ENCODE measurements at places on chromosomes 6 and 20.

GRCh38 chr20:61889659-61890058, 176.0 kb downstream of the TAF4 start:
- no peak for DNase-seq

DNA sequence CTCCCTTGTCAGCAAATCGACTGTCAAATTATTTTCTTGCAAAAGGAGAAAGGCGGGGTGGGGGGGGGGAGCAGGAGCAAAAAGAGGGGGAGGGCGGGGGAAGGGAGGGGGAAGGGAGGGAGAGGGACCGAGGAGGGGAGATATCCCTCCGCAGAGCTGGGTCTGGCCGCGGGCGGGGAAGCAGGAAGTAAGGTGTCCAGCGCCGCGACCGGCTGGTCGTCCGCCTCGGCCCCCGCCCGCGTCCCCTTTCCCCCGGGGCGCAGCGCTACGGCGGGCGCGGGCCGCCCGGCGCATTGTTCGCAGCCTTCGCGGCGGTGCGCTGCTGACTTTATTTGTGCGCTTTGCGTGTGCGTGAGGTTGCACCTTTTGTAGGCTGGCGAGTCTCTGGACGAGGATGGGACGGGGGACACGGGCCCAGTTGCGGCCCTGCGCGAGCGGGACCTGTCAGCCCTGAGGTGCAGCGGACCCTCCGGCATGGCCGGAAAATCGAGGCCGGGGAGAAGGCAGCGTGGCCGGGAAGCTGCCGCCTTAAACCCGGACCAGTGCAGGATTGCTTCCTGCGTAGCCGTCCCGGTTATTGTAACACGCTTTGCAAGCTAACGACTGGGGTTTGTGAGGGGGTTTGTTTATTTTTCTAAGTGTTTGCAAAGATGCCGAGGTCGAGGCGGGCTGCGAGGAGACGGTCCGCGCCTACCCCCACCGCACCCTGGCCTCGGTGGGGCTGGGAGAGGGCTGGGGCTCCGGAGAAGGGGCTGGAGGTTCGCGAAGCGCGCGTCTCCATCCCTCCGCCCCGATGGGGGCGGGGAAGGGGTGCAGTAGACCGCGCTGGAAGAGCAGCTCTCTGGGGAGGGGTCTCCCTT, 675 bp upstream of the TRERF1 start:
- no peak for DNase-seq

- no peak for DNase-seq
Observed at GRCh38 chr20:11186301-11187008, 512.7 kb upstream of the JAG1 start.

DNA sequence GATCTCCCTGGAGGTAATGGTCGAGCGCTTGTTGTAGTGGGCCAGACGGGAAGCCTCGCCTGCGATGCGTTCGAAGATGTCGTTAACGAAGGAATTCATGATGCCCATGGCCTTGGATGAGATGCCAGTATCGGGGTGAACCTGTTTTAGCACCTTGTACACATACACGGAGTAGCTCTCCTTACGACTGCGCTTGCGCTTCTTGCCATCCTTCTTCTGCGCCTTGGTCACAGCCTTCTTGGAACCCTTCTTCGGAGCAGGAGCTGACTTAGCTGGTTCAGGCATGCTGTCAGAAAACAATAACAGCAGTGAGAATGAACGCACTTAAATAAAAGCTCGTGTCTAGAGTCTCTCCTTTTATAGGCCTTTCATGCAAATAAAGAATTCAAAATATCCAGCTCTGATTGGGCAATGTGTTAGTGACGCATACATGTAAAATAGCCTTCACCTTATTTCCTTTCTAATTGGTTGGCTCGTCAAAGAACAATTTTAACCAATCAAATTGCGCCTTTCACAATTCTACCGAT, 129.2 kb downstream of the HFE start:
- DNase-seq: no peak

DNA sequence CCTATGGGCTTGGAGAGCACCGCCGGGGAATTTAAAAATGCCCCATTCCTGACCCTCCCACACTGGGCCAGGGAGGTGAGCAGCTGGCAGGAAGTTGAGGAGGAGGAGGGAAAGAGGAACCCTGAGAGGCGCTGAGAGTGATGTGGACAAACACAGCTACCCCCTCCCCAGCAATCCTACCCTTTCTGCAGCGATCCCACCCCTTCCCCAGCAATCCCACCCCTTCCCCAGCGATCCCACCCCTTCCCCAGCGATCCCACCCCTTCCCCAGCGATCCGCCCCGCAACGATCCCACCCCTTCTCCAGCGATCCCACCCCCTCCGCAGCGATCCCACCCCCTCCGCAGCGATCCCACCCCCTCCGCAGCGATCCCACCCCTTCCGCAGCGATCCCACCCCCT, 111.6 kb downstream of the SYCP2 start:
- DNase-seq: no peak

- no peak for DNase-seq
Observed at GRCh38 chr6:135261872-135262725, 81.0 kb downstream of the MYB start.

GRCh38 chr6:156691018-156691417, 86.2 kb upstream of the ARID1B start:
- DNase-seq: no peak

- DNase-seq: no peak
Observed at GRCh38 chr6:34610819-34611477, 54.8 kb upstream of the SPDEF start.

DNA sequence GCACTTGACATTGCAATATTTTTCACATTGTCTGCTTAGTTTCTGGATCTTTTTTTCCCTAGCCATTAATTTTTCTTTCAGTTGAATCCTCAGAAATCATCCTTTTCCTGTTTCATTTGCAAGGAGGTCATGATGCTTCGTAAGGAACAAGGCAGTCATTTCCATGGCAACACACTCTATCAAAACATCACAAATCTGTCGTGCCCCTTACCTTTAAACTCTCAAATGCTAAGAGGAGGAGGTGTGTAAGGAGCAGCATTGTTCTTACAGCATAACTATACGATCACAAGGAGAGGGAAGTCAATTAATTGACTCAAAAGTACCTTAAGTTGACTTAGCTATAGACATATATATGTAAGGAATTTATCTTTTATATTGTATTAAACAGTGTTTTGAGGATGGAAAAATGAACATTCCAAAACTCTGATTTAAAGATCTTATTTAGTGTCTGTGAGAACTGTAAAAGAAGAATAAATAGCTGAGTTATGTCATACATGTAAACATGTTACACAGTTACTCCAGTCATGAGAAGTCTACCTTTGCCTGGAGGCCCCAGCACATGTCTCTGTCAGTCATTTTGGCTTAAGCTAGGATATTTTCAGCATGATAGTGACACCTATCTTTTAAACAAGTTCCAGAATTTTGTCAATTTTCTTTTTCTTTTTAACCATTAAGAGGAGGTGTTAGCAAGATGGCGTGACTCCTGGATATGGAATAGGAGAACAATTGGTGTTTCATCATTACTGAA, 41.6 kb downstream of the CDKAL1 start:
- no peak for DNase-seq

DNA sequence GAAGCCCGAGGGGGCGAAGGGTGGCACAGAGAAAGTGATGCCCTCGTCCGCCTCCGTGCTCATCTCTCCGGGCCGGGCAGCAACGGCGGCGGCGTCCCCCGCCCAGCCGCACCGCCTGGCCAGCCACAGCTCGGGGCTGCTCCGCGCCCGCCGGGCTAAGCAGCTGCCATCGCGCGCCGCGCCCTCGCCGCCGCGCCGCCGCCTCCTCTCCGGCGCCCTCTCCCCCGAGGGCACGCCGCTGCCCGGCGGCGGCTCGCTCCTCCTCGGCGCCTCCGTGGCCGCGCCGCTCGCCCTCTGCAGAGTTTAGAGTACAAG, 225 bp downstream of the MAP3K5 start:
- DNase-seq: no peak

GRCh38 chr6:83905648-83906047, 46.2 kb downstream of the CYB5R4 start:
- no peak for DNase-seq

GRCh38 chr20:22055981-22056380, 350.5 kb downstream of the PAX1 start:
- DNase-seq: no peak

DNA sequence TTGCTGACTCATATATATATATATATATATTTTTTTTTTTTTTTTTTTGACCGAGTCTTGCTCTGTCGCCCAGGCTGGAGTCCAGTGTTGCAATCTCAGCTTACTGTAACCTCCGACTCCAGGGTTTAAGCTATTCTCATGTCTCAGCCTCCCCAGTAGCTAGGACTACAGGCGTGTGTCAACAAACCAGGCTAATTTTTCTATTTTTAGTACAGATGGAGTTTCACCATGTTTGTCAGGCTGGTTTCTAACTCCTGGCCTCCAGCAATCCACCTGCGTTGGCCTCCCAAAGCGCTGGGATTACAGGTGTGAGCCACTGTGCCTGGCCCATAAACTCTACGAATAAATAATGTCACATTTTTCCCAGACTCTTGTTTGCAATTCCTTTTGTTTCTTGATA, 4.8 kb downstream of the LRP11 start:
- DNase-seq: no peak

DNA sequence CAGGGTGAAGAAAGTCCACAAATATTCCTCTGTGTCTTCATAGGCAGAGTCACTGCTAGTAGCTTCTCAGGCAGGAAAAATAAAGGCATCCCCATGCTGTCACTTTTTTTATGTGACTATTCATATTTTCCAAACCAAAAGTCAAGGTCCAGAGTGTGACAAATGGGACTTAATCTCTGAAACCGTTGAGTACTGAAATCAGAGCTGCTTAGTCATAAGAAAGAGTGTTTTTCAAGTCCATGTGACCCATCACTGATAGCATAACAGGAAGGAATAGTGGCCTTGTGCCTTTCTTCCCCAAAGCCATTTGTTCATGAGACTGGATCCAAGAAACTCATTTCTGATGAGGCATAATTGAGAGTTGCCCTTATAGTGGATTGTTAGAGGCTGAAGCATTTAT, 210.3 kb upstream of the TSHZ2 start:
- no peak for DNase-seq

DNA sequence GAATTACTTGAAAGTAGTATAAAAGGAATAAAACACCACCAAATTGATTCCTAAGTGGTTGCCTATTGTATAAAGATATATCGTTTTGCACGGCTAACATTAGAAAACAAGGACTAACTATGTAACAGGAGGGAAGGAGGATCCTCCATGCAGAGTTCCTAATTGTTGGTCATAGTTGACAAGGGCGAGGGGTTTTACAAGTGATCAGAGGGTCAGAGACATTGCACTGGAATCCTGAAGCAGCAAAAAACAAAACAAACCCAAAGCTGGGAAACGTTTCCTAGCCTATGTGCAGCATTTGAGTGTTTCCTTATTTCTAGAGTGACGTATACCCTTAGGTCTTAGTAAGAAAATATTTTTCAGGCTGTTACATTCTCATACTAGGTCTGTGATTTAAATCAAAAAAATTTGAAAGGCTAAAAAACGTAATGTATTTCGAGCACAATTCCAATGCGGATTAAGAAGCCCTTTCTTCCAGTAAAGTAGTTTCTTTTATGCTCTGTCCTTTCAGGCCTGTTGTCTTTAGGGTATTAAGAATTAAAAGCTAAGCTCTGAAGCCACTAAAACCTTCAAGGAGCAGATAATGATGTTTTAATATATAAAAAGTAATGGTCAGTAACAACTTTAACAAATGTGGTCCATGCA, 373.8 kb upstream of the MMS22L start:
- DNase-seq: no peak

- no peak for DNase-seq
Observed at GRCh38 chr20:61104232-61104631, 147.8 kb upstream of the CDH4 start.

- DNase-seq: no peak
Observed at GRCh38 chr20:47353239-47353691, 3.2 kb downstream of the ZMYND8 start.

GRCh38 chr6:113585246-113585645, 271.9 kb upstream of the MARCKS start:
- DNase-seq: no peak

DNA sequence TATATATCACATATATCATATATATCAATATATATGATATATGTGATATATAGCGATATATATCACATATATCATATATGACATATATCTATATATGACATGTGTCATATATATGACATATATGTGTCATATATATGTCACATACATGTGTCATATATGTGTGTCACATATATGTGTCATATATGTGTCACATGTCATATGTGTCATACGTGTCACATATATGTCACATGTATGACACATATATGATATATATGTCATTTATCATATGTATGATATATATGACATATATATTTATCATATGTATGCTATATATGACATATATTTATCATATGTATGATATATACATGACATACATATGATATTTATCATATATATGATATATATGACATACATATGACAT, 27.6 kb upstream of the ZNF292 start:
- no peak for DNase-seq

GRCh38 chr20:48717095-48717672, 110.6 kb downstream of the PREX1 start:
- no peak for DNase-seq

GRCh38 chr6:143276436-143276835, 174.1 kb downstream of the ADAT2 start:
- DNase-seq: no peak

DNA sequence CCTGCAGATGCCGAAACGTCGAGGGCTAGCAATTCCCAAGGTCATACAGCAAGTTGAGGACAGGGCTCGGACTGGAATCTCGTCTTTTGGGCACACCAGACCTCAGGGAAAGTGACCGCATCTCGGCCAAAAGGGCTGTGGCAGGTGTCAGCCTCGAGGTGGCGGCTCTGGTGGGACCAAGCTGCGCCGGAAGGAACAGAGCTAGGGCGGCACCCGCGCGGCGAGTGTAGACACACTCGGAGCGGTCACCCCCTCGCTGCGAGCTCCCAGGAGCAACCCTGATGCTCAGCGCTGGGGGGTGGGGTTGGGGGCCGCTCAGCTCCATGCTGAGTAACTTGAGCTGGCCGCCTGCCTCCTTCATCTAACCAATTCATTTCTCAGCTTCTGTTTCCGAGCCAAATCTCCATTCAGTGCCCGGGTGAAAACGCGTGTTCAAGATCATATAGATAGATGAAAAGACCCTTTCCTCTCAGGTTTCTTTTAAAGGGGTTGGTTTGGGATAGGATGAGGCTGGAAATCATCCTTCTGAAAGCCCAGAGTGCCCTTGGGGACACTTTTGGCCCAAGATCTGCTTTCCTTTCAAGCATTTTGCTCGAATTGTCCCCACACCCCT, 2.2 kb upstream of the TUBB2B start:
- DNase-seq: no peak

GRCh38 chr6:46979206-46979605, 57.5 kb upstream of the ADGRF5 start:
- DNase-seq: no peak

GRCh38 chr6:135902756-135903331, 51.3 kb downstream of the PDE7B start:
- DNase-seq: no peak

DNA sequence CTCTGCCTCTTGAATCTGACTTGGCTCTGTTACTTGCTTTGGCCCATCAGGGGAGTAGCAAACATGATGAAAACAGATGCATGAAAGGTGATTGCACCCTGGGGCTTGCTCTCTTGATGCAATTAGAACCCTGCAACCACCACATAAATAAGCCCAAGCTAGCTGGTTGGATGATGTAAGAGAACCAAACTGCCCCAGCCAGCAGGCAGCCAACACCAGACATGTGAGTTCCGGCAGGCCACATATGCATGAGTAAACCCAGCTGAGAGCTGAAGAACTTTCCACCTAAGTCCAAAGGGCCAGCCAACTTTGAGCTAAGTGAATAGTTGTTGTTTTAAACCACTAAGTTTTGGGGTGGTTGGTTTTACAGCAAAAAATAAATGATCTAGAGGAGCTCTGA, 268.4 kb downstream of the FARS2 start:
- no peak for DNase-seq
